HCT116 (cell line): ENCODE measurements at places on chromosomes 1 and 21. TPM values are rescaled to one million over a fixed set of nuclear protein-coding genes. Genes with fewer than 3 reads are reported as not detected.

The TSACC gene
- 1.0 TPM for total RNA-seq

The LRRC53 gene
- not detected for total RNA-seq

The ZNF648 gene
- 0.57 TPM for total RNA-seq

The PRAMEF27 gene
- total RNA-seq = not detected

The GBP5 gene
- 0.17 TPM for total RNA-seq

The FALEC gene
- 0.59 TPM for total RNA-seq

The LCE3D gene
- total RNA-seq = not detected

The TMEM269 gene
- total RNA-seq = 0.34 TPM

The BLACAT1 gene
- total RNA-seq = 3.9 TPM

The RPTN gene
- total RNA-seq = not detected

The FAM131C gene
- 11.6 TPM for total RNA-seq

The ZP4 gene
- total RNA-seq = not detected

The EFCAB7 gene
- 6.0 TPM for total RNA-seq

The CTSE gene
- 0.12 TPM for total RNA-seq

The OLFM3 gene
- not detected for total RNA-seq

The ALX3 gene
- not detected for total RNA-seq

The DMBX1 gene
- 4.3 TPM for total RNA-seq

The RGS1 gene
- total RNA-seq = not detected

The CCDC27 gene
- total RNA-seq = not detected

The LPAR3 gene
- 27.2 TPM for total RNA-seq

The IVL gene
- total RNA-seq = not detected

The TMCC2 gene
- 2.7 TPM for total RNA-seq

The GPR37L1 gene
- total RNA-seq = 0.10 TPM

The MYBPH gene
- 0.22 TPM for total RNA-seq

The HNRNPCL4 gene
- not detected for total RNA-seq

The AK5 gene
- 0.22 TPM for total RNA-seq

The KDF1 gene
- total RNA-seq = 23.0 TPM

The IL12RB2 gene
- total RNA-seq = 0.22 TPM

The THEMIS2 gene
- 8.0 TPM for total RNA-seq

The GAS5 gene
- total RNA-seq = 798 TPM

The OR10R2 gene
- total RNA-seq = not detected

The FOXD3 gene
- 0.17 TPM for total RNA-seq

The CD1D gene
- total RNA-seq = not detected

The GBP7 gene
- total RNA-seq = not detected

The GJA4 gene
- not detected for total RNA-seq

The OR2T11 gene
- total RNA-seq = not detected

The ERICH3 gene
- not detected for total RNA-seq

The NR1I3 gene
- total RNA-seq = not detected

The NBPF15 gene
- total RNA-seq = 27.7 TPM

The CCDC18 gene
- total RNA-seq = 18.1 TPM

The DSCAM gene
- total RNA-seq = not detected

The LMO4 gene
- total RNA-seq = 38.5 TPM

The TAL1 gene
- 0.05 TPM for total RNA-seq

The KCNE2 gene
- total RNA-seq = not detected

The ADGRB2 gene
- 10.1 TPM for total RNA-seq
